ENCODE measurements at places on chromosomes 5 and 9.

DNA sequence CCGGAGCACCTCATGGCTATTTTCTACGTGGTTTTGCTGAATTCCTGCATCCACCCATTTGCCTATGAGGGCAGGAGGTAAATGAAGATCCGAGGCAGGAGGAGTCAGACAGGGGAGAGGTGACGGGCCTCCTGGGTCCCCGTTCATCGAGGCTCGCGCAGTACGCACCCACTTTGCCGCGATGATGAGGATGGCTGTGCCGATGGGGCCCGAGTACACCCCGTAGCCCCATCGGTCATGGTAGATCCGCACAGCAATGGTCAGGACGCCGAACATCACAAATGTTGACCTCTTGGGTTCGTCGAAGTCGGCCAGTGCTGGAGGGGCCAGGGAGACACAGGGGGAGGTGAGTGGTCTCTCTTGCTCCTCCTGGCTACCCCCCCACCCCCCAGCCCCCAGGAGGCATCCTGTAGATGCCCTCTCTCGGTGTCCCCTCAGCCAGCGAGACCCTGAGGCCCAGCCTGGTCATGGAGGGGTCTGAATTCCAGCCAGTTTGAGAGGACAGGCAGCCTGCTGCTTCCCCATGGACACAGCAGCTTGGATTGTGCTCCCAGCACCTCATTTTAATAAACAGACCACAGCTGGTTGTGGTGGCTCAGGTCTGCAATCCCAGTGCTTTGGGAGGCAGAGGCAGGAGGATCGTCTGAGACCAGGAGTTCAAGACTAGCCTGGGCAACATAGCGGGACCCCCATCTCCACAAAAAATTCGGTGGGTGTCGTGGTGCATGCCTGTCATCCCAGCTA, 5.9 kb downstream of the MYMK start:
- no peak for DNase-seq

- no peak for DNase-seq
Observed at GRCh38 chr9:132770770-132771310, 100.6 kb downstream of the GTF3C4 start.

DNA sequence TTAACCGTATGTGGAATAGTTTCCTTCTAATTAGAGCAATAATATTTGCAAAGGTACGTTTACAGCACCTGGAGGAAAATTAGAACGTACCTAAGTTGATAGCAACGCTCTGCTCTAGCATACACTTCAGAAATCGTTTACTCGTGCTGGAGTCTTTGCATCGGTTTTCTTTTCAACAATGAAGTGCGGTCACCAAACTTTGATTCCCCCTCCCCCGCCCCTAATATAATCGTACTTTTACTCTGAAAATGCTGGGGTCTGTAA, 506 bp downstream of the ADAMTS19 start:
- no peak for DNase-seq

DNA sequence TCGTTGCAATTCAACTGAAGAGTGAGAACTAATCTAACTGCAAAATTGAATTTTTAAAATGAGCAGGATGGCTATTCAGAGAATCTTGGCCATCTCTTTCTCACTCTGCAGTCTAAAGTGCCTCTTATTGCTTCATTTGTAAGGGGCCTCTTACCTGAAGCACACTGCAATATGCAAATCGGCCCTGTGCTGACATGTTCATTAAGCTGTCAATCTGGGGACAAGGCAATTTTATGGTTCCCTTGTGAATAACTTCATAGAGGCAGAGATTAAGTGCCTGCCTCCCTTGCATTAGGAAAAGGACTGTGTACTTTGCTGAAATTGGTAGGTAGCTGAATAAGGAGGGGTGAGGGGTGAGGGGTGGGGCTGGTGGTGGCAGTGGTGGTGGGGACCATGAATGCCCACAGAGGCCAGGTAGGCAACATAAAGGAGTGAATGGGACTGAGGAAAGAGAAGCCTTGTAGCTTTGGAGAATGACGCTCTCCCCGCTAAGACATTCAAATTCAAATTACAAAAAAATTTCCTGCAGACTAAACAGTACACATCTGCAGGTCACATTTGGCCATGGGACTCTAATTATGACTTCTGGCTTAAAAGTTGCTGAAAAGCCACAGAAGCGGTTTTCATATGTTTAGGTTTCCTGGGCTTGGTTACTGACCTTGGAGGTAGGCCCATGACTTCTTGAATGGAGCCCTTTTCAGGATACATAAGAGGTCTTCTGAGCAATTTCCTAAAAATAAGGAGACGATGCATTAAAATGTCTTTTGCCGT, 25.0 kb downstream of the TNFSF8 start:
- DNase-seq = no peak

DNA sequence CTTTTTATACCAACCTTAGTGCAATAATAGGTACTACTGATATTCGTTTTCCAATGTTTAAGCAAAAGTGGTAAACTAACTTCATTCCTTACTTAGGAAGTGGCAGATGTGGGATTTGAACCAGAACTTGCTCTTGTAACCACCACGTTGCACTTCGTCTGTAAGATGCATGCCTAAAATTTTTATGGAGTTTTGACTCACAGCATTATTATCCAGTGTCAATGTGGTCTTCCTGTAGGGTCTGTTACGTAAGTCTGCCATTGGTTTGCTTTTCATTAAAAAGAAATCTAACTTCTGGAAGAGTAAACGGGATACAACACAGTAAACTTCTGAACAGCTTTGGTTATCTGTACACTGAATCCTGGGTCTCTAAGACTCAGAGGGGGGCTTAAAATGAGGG, 521.0 kb upstream of the WWC1 start:
- no peak for DNase-seq

- no peak for DNase-seq
Observed at GRCh38 chr5:164170814-164171213, 665.4 kb downstream of the MAT2B start.

DNA sequence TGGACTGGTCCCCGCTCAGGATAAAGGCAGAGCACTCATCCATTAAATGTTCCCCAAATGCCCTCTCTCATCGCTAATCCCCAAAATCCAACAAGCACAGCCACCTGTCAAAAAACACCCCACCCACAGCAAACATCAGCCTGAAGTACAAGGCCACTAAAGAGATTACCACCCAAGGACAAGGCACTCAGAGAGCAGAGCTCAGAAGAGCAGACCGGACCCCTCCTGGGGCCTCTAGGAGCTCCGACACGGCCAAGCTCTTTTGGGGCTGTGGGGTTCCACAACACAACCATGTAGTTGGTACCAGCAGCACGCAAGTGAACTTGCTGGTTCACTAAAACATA, 9.8 kb downstream of the VDAC1 start:
- no peak for DNase-seq

GRCh38 chr5:67672636-67673035, 476.0 kb upstream of the CD180 start:
- no peak for DNase-seq

DNA sequence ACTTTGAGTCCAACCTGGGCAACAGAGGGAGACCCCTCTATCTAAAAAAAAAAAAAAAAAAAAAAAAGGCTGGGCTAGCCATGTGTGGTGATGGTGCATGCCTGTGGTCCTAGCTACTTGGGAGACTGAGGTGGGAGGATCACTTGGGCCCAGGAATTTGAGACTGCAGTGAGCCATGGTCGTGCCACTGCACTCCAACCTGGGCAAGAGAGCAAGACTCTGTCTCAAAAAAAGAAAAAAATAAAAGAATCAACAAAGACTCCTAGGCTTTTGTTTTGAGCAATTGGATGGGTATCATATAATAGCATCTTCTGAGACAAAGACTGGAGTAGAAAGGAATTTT, 481.7 kb upstream of the PAPPA start:
- DNase-seq = no peak

- no peak for DNase-seq
Observed at GRCh38 chr5:66207800-66208561, 63.9 kb downstream of the SREK1 start.

- DNase-seq = no peak
Observed at GRCh38 chr9:14263707-14264483, 50.0 kb downstream of the NFIB start.
